NCI-H1417 (cell line): ENCODE measurements at places on chromosomes 3 and 15.

- DNase-seq, result no peak
These were observed 17.2 kb upstream of the FOXP1 start for GRCh38 chr3:71600646-71601288.

DNA sequence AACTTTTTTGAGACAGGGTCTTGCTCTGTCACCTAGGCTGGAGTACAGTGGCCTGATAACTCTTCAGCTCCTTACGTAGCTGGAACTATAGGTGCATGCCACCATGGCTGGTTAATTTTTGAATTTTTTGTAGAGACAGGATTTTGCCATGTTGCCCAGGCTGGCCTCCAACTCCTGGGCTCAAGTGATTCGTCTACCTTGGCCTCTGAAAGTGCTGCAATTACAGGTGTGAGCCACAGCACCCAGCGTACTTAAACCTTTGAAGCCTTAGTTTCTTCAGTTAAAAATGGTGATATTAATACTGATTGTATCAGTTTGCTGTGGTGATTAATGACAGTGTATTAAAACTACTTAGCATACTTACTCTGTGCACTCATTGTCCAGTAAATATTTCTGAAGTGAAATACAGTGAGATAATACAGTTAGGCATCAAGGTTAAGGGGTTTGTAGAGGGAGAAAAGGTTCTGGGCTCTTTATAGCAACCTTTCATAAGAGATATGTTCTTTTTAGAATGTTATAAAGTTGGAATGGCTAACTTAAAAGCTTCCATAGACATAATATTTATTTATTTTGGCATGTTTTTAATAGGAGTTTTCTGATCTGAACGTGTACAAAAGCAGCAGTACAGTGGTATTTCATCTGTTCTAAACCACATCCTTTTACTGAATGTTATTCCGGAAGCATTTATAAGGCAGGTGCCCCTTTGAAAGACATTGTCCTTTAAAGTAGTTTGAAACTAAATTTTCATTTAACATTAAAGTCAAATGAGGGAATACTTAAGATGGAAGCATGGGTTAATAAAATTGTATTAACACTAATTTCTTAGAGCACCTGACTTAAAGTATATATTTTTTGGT is 23.6 kb downstream of the NCK1 start:
- DNase-seq, result no peak

DNA sequence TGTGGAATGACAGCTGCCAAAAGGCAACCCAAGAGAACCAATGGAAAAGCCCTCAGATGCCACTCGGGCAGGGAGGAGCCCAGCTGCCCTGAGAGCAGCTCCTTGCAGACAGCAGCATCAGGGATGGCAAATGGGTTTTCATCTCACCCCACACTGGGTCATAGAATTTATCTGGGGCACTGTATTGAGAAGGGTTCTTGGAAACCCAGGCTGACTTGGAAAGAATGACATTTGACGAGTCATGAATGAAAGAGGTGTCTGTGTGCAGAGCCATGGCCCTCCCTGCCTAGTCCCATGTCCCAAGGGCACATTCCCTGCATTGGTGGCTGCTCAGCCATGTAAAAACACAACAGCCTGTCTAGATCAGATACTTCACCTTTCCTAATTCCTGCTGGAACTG is 157.9 kb upstream of the BHLHE40 start:
- no peak for DNase-seq

- DNase-seq, result no peak
These were observed 172.4 kb downstream of the TIGIT start for GRCh38 chr3:114466251-114466650.

GRCh38 chr3:178072391-178073305 is 463.6 kb upstream of the KCNMB2 start:
- DNase-seq, result no peak

DNA sequence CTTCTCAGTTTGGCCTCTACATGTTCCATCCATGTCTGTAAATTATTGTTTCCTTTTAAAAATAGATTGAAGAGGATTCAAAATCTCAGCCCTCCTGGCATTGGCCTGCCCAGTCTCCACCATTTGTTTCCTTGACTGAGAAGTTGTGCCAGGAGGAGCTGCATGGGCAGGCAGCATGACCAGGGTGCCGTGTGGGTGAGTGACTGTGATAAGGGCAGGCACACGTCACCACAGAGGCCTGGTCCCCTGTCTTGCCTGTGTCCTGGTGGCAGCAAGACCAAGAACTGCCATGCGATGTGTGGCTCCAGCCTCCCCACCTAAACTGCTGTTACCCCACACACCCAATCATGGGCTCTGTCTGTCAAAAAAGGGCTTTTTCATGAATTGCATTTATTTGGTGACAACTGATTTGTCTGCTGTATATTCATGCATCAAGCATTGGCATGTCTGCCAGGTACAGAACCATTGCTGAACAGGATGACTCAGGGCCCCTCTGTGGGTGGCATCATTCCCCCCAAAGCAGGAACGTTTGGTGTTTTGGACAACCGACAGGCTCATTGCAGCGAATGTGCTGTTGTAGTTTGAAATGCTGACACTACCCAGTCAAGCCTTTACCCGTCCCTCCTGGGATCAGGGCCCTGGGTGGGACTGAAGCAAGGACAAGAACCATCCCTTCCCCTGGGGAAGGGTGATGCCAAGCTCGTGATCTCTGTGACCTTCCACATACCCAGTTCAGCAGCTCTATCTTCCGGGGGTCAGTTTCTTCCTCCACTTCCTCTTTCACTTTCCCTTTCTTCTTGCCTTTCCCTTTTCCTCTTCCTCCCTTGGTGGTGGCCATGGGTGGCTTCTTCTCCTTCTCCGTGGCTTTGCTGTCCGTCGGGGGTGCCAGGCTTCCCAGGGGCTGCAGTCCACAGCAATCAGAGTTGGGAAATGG is 51.6 kb downstream of the TRPM1 start:
- DNase-seq, result no peak

GRCh38 chr15:70632491-70633102 is 130.8 kb downstream of the UACA start:
- no peak for DNase-seq

DNA sequence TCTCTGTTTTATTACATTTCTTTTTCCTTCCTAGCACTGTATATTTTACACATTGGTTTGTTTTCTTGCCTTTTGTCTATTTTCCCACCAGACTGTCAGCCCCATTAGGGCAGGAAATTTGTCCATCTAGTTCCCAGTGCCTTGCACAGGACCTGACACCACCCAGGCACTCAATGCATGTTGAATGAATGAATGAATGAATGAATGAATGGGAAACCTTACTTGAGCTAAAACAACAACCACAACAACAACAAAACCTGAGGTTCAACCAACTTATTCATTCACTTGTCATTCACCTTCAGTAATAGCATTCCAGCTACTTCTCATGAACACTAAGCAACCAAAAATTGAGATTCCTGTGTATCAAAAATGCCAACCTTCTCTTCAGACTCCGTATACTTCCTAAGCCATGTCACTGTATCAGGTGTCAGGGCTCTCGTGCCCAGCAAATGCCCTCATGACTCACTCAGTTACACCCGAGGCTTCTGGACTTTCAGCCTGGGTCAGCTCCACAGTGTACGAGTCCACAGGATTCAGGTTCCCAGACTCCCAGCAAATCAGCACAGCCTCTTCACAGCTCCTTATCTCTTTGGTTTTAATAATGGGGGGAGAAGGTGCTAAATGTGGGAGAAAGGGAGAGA is 37.3 kb downstream of the FSD2 start:
- no peak for DNase-seq
